ENCODE measurements at places on chromosomes 11 and 22.

- no peak for DNase-seq
Observed at GRCh38 chr11:45166604-45166897, 20.1 kb downstream of the PRDM11 start.

DNA sequence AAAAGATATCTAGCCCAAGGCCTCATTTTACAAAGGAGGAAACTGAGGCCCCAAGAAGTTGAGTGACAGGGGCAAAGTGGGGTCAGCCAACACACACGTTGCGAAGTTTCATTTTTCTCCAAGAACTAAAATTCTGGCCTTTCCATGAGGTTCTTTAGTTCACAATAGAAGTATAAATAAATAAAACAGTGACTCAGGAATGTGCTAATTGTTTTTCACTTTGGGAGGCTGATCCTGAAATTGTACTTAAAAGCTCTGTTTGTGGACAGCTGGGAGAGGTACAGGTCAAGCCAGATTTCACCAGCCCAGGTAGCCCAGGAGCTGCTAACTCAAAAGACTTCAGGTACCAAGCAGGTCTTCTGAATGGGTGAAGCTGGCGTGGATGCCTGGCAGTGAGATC is 105.2 kb downstream of the TRAF6 start:
- no peak for DNase-seq

DNA sequence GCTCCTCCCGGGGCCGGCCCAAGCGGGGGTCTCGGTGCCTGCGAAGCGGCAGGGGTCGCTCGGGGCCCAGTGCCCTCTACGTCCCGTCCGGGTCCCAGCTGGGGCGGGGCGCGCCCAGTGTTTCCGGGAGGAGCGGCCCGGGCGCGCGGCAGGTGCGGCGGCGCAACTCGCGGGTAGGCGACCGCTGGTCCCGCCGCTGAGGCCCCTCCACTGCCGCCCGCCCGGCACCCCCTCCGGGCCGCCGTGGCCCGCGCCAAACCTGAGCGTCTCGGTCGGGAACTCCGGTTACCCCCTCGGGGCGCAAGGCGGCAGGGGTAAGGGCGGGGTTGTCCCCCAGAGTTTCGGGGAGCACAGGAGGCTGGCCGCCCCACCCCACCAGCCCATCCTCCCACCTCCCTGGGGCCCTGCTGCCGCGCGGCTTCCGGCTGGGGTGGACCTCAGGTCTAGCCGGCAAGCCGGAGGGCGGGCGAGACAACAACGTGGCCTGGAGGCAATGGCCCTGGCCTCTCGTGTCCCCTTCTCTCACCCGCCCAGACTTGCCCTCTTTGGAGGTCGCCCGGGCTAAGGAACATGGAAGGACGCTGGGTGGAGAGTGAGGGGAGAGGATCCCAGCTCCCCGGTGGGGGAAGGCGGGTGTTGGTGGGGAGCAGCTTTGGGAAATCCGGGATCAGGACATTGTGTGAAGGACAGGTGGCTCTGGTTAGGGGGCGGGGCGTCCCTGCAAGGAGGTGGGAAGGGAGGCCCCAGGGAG is 398 bp upstream of the CRACR2B start:
- DNase-seq, result no peak

DNA sequence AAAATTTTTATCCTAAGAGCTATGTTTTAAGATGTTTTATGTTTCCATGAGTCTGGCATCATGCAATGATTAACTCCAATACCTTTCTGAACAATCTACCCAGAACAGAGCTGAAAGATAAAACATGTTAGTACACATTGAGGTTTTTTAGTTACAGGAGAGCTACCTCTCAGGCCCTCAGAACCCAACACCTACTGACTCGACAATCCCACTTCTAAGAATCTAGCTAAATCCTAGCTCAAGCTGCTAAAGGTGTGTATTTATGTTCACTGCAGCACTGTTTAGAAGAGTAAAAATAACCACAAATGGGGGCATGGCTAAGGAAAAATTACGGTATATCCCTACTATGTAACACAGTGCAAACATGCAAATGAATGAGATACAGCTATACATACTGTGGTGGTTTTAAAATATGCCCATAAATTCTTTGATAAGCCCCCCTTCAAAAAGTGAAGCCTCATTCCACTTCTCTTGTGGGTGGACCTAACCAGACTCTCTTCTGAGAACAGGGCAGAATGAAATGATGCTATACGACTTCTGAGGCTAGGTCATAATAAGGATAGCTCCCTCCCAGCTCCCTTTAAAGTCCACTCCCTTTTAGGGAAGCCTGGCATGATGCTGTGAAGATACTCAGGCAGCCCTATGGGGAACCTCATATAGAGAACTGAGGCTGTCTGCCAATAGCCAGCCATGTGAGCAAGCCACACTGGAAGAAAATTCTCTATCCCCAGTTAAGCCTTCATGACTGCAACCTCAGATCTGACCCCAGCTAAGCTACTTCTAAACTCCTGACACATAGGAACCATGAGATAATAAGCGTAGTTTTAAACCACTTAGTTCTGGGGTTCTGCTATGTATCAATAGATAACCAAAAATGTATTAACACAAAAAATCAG is 29.5 kb downstream of the TMEM123 start:
- DNase-seq, result no peak

DNA sequence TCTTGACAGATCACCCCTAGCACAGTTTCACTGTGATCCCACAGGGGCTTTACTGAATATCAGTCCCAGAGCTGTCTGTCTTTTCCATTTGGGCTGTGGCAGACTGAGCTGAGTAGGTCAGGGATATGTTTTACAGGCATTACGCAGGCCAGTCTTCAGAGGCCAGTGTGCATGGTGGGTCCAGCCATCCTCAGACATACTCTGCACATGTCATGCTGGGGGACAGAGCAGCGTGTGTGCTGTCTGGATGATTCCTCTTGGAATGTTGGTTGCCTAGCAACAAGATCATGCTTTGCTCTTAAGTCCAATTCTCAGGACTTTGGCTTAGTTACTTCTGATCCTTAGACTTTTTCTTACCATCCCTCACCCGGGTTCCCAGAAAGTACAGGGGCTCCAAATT is 736.5 kb downstream of the DLG2 start:
- no peak for DNase-seq

DNA sequence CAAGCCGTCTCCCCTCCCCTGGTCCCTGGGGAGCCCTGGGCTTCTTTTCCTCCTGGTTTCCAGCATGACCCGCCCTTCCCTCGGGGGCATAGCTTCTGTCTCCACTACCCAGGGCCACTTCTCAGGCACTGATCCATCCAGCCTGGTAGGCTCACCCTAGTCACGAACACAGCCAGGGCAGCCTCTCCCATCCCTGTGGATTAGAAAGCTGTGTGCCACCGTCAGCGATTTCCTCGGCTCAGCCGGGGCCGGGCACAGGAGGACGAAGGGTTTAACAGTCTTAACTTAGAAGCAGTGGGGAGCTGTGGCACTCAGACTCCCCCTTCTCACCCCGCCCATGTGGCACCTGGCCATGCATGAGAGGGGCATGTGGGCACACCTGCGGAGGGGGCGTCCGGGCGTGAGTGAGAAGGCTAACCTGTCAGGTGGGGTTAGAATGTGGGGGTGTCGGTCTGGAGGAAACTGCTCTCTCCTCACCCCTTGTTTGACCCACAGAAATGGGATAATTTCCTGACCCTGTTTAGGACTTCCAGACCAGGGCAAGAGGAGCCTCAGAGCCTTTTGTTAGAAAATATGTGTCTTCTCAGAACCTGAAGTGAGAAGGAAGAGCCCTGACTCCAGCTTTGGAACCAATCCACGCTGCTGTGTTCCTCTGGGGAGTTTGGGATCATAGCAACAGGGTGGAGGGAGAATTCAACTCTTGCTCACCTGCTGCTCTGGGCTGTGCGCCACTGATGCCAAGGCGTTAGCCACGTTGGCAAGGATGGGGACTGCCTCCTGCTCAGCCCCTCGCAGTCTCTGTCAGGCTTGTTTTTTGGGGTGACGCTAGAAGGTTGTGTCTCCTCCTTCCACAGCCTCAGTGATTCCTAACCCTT is 14.6 kb downstream of the GLB1L2 start:
- no peak for DNase-seq

- no peak for DNase-seq
Observed at GRCh38 chr11:94636388-94636949, 69.3 kb downstream of the PIWIL4 start.

DNA sequence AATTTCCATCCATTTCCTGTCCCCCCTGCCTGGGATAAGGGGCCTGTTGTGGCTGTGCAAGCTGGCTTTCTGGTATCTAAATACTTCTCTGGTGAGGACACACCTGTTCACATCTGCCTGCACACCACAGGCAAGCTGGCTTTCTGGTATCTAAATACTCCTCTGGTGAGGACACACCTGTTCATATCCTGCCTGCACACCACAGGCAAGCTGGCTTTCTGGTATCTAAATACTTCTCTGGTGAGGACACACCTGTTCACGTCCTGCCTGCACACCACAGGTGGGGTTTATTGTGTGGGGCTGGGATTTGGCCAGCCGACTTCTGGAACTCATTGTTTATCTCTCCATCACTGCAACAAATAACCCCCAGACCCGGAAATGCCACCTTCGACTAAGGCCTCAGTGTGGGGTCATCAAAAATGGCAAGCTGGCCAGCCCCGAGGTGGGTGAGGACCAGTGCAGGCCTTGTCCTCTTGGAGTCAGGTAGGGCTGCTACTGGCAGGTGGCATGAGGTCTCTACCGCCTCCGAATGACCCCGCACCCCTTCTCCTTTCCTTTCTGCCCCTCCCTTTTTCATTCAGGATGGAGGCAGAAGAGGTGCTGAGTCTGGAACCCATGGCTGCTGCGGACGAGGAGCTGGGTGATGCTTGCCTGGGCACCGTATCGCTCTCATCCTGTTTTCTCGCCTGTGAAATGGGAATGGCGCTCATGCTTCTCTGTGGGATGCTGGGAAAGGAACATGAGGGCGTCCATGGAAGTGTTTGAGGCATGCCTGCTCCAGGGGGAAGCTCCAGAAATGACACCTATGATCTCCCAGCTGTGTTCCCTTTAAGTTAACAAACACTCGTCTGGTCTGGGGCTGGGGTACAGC is 43.5 kb upstream of the MYEOV start:
- DNase-seq, result no peak

DNA sequence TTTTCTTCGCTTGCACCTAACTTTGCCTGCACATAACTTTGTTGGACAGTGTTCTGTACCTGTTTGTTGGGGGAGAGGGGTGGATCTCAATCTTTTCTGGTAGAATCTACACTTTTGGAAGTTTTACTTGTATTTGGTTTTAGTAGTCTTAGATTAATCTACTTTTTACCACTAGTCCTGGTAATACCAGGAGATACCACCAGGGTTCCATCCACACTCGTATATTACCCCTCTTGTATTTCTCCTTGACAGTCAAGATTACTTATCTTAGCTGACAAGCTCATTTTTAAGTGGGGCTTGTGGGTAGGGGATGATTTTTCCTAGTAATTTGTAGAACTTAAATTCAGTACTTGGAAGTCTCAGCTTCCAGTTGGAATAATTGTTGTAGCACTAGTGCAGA is 37.3 kb upstream of the TECTA start:
- no peak for DNase-seq

- no peak for DNase-seq
Observed at GRCh38 chr11:133712051-133712560, 133.2 kb downstream of the SPATA19 start.

- DNase-seq, result no peak
Observed at GRCh38 chr22:18100781-18101180, 9.8 kb upstream of the TUBA8 start.

DNA sequence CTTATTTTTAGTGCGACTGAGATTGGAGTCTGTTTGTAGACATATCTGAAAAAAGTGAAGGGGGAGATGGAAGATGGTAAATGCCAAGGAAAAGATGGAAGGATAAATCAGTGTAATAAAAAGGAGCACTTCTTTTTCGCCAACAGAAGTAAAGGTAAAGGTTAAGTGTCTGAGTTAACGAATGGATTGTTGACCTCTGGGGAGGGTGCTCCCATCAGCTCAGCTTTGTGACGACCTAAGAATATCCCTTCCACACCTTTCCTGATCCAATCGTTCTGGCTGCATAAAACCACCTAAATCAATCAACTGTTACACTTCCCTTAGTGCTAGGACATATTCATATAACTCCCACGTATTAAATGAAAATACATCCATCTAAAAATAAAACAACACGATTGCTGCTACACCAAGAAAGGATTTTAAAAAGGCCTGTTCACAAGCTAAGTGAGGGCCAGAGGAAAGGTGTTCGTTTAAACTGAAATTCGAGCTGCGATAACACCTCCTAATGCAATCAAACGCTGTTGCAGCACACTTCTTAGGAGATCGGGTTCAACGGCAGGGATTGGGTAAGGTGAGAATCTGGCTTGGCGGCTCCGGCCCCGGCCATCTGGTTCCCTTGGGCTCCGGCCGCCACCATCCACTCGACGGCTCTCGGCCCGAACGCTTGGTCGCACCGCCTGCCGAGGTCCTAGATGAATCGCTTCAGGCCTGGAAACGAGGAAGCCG is 658 bp downstream of the C11orf71 start:
- DNase-seq, result no peak

- no peak for DNase-seq
Observed at GRCh38 chr11:67410369-67410831, 5.1 kb upstream of the CARNS1 start.

- no peak for DNase-seq
Observed at GRCh38 chr22:18048441-18048898, 24.1 kb upstream of the MICAL3 start.

- no peak for DNase-seq
Observed at GRCh38 chr11:78691215-78691614, 116.6 kb upstream of the NARS2 start.

- no peak for DNase-seq
Observed at GRCh38 chr11:73921180-73921579, 29.6 kb upstream of the DNAJB13 start.

- DNase-seq, result no peak
Observed at GRCh38 chr22:26914519-26915185, 257.3 kb downstream of the MIAT start.

GRCh38 chr11:79390923-79391322 is 49.9 kb downstream of the TENM4 start:
- DNase-seq, result no peak

- DNase-seq, result no peak
Observed at GRCh38 chr22:27028093-27028492, 370.7 kb downstream of the MIAT start.

DNA sequence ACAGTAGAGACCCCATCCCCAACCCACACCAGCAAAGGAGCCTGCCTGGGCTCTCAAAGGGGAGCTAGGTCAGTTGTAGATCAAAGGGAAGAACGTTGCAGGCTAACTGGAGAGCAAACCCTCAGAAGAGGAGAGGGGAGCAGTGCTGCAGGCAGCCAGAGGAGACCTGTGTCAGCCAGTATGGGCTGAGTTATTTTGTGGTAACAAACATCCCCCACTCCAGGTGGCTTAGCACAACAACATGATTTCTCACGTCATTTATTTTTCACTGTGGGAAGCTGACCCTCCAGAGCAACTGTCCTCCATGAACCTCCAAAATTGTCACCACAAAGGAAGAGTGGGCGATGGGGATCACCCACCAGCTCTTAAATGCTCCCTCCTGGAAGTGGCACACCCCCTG is 19.8 kb upstream of the SHANK2 start:
- no peak for DNase-seq

DNA sequence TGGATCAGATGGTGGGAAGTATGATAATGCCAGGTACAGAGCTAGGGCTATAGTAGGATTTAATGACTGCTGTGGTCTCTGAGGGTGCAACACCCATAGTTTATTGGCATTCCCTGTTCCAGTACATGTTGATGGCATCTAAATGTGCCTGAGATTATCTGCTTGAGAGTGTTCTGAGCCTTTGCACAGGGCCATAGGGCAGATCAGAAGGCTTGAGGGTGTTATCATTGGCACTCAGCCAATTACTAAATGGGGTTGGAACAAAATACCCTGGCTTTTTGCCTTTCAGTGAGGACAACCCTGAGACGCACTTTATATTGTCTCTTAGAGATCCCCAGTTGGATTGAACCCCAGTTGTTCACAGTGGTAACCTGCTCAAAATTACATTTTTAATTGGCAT is 6.7 kb downstream of the SLC5A12 start:
- no peak for DNase-seq

- no peak for DNase-seq
Observed at GRCh38 chr11:88520391-88520790, 182.9 kb upstream of the CTSC start.

All from stimulated activated CD4-positive, alpha-beta T cell treated with anti-CD3 and anti-CD28 coated beads, Interleukin-1b, Interleukin-23, amount 100 ng/mL, for 4 hours (primary cell).